ENCODE measurements at places on chromosomes 1 and 21.

GRCh38 chr1:44031252-44032169 lies at the start of gene SLC6A9:
TSS of gene SLC6A9 (minus strand) at chr1:44031462. CDS start at chr1:44024277, 7,185 bp downstream.
- peak; percentile 77 for DNase-seq

- DNase-seq, result no peak
Measured at GRCh38 chr1:243267471-243267880, 11.6 kb downstream of the SDCCAG8 start.

GRCh38 chr1:67802565-67802964 lies 30.7 kb downstream of the GNG12 start:
- no peak for DNase-seq

GRCh38 chr1:43329995-43330751 lies 7.4 kb upstream of the MPL start:
- peak; percentile 76 for DNase-seq

- DNase-seq, result no peak
Measured at GRCh38 chr21:38917043-38917774, 111.5 kb downstream of the ETS2 start.

- no peak for DNase-seq
Measured at GRCh38 chr21:34362670-34363069, 1.1 kb upstream of the KCNE2 start.

DNA sequence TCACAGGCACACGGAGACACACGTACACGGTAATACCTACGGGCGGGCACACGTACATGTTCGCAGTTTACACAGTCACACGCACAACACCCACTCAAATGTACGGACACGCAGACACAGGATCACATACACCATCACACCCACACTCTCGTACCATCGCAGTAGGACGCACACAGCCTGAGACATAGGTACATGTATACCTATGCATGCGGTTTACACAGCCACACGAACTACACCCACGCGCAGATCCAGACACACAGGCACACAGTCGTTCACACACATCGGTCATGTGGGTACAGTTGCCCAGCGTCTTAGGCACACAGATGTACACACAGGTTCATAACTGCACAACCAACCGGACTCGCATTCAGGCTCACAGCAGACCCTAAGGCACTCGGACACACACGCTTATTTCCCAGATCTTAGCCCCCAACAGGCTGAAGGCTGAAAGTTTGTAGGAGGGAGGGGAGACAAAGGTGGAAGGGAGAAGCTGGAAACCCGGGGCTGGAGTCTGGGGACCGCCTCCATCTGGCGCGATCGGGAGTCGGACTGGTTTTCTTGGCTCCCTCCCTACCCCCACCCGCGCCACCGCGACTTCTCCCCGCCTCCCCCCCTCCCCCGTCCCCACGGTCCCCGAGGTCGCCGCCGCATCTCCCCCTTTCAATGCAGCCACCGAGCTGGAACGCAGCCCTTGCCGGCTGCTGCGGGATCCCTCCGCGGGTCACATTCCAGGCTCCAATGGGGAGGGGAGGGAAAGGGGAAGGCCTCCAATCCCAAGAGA lies 51.9 kb upstream of the SYNC start:
- DNase-seq, result peak; percentile 72

DNA sequence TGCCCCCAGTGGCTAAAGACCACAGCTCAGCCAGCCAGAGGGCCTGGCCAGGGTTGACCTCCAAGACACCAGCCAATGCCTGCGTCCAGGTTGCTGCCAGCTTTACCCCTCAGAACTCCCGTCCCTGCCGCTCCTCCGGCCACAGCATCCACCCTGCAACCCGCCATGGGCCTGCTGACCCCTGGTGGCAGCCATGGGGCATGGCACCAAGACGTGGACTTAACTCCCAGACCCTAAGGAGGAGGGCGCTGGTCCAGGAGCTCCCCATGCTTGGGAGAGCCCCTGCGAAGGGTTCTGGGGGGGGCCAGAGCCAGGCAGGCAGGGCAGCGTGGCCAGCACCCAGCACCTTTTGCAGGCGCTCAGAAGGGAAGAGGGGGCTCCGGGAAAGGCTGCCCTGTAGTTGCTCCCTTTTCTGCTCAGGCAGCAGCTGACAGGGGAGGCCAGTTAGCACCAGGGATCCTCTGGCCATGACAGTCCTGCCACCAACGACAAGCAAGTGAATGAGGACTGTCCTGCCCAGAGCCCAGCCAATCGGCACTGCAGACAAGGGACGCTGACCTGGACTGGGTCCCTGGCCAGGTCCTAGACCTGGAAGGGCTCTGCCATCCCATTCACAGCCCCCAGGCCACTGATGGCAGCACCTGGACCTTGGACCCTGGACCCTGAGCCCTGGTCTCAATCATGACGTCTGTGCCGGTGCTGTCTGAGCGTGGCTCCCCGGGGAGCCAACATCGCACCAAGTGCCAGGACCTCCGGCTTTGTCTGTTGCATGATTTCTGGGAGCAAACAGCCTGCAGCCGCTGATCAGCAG lies 246.2 kb downstream of the NPHP4 start:
- DNase-seq, result peak; percentile 93

Data from ELF-1 (cell line).